ENCODE measurements at places on chromosomes 2 and 18. TPM values are rescaled to one million over a fixed set of nuclear protein-coding genes. Genes with fewer than 3 reads are reported as not detected.

Gene LYPD1
- not detected for total RNA-seq

Gene EVX2
- not detected for total RNA-seq

Gene NOL4
- total RNA-seq: 0.21 TPM

Gene RHOB
- total RNA-seq: 894 TPM

Gene SGPP2
- 56.9 TPM for total RNA-seq

Gene HMSD
- not detected for total RNA-seq

Gene ERFE
- total RNA-seq: not detected

Gene GPR55
- not detected for total RNA-seq

Gene TCF7L1
- total RNA-seq: 2.4 TPM

All from lower leg skin (tissue), 4 donors.